ENCODE measurements at places on chromosomes 2 and 18. TPM values are rescaled to one million over a fixed set of nuclear protein-coding genes. Genes with fewer than 3 reads are reported as not detected.

- H3K27ac ChIP-seq: no peak overlapping the region
- no peak overlapping the region for H3K4me3 ChIP-seq
- H3K27me3 ChIP-seq: no peaks in the 10 kb centered on the region
- no peaks in the 10 kb centered on the region for H3K4me1 ChIP-seq
- no peaks in the 10 kb centered on the region for H3K36me3 ChIP-seq
These were observed 550.9 kb upstream of the PKDCC start for GRCh38 chr2:41496908-41497307.

GRCh38 chr18:41906528-41907146, 48.4 kb upstream of the PIK3C3 start:
- H3K36me3 ChIP-seq: no peaks in the 10 kb centered on the region
- H3K4me1 ChIP-seq: peaks cover 4% of the 10 kb centered on the region
- no peak overlapping the region for H3K4me3 ChIP-seq
- H3K27me3 ChIP-seq: no peaks in the 10 kb centered on the region
- no peak overlapping the region for H3K27ac ChIP-seq

- H3K27me3 ChIP-seq: peaks cover 3% of the 10 kb centered on the region
- no peak for DNase-seq
- H3K4me3 ChIP-seq: no peak overlapping the region
- no peaks in the 10 kb centered on the region for H3K36me3 ChIP-seq
- no peak overlapping the region for H3K27ac ChIP-seq
- H3K4me1 ChIP-seq: no peaks in the 10 kb centered on the region
These were observed 316.3 kb upstream of the CXCR4 start for GRCh38 chr2:136434251-136434715.

- no peaks in the 10 kb centered on the region for H3K27me3 ChIP-seq
- H3K4me1 ChIP-seq: no peaks in the 10 kb centered on the region
- H3K27ac ChIP-seq: no peak overlapping the region
These were observed 61.5 kb upstream of the FAM98A start for GRCh38 chr2:33660416-33661123.

DNA sequence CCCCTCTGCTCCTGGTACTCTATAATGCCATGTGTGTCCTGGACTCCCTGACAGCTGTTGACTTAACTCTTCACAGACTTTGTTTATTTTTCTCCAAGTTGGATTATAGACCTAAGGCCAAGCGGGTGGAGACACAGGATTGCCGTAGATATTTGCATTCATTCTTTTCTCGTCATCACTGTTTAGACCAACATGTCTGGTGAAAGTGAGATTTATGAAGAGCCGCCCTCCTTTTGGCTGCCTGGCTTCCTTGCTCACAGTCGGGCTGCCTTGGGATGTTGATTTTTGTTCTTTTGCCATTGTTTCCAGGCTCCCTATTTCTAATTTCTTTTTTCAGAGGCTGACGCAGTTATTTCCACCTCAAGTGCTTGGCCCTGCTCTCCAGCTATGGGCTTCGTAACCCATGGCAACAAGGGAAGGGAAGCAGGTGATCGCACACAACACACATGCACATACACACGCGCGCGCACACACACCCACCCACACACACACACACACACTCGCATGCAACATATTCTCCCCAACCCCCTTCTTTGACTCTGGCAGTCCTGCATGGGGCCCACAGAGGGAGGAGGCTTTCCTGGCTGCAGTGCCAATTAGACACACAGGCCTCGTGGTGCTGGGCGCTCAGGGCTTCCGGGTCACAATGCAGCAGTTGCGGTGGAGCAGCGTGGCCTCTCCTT, 296.5 kb downstream of the MTX2 start:
- H3K27ac ChIP-seq: no peak overlapping the region
- H3K4me1 ChIP-seq: no peaks in the 10 kb centered on the region
- DNase-seq: no peak
- H3K4me3 ChIP-seq: no peak overlapping the region

DNA sequence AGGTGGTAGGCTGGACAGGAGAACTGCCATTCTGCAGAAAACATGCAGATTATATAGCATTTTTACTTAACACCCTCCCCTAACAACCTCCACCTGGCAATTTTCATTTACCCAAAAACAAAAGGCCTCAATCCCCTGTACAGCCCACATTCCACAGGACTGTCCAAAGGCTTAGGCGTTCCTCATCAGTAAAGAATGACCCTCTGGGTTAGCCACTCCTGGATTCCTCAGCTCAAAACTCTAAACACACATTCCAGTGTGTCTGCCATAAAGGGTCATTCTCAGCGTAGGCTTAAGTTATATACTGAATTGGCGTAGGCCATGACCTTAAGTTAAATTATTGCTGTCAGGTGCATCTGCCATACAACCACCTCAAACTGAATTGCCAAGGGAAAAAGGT, 261.8 kb upstream of the CHAC2 start:
- no peaks in the 10 kb centered on the region for H3K36me3 ChIP-seq
- no peaks in the 10 kb centered on the region for H3K27me3 ChIP-seq
- no peak overlapping the region for H3K4me3 ChIP-seq
- H3K4me1 ChIP-seq: no peaks in the 10 kb centered on the region
- no peak for DNase-seq

GRCh38 chr2:191369034-191369433, 123.8 kb downstream of the MYO1B start:
- H3K27ac ChIP-seq: no peak overlapping the region
- no peak for DNase-seq
- no peaks in the 10 kb centered on the region for H3K27me3 ChIP-seq
- no peak overlapping the region for H3K4me3 ChIP-seq
- no peaks in the 10 kb centered on the region for H3K4me1 ChIP-seq
- peaks cover 4% of the 10 kb centered on the region for H3K36me3 ChIP-seq

- peak overlapping the region; percentile 54 for H3K4me3 ChIP-seq
- no peaks in the 10 kb centered on the region for H3K27me3 ChIP-seq
- H3K27ac ChIP-seq: peak overlapping the region; percentile 89
- H3K36me3 ChIP-seq: no peaks in the 10 kb centered on the region
These were observed 5.0 kb upstream of the SP100 start for GRCh38 chr2:230410861-230411569.

DNA sequence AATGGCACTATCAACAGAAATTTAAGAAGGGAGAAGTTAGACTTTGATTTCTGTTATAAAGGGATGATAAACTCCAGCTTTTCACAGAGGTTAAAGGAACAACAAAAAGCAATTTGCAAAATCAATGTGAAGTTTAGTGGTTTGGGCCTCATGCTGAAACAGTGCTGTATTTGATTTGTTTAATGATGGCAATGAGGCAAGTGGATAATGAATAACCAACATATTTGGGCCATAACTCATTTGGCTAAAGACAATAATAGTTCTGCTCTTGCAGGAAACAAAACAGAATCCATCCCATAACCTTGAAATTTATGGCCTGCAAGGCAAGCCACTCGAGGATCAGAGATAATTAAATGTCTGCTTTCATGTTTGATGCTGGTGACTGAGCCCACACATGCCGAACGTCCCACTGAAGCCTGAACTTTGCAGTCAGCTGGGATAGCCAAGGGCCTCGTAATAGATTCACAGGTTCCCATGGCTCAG, 56.5 kb downstream of the TPGS2 start:
- no peak for DNase-seq
- no peak overlapping the region for H3K27ac ChIP-seq
- H3K27me3 ChIP-seq: no peaks in the 10 kb centered on the region
- no peaks in the 10 kb centered on the region for H3K4me1 ChIP-seq
- H3K36me3 ChIP-seq: no peaks in the 10 kb centered on the region

- no peak for DNase-seq
- H3K27me3 ChIP-seq: no peaks in the 10 kb centered on the region
- no peak overlapping the region for H3K4me3 ChIP-seq
- no peaks in the 10 kb centered on the region for H3K36me3 ChIP-seq
These were observed 258.2 kb upstream of the THUMPD2 start for GRCh38 chr2:40037303-40037702.

DNA sequence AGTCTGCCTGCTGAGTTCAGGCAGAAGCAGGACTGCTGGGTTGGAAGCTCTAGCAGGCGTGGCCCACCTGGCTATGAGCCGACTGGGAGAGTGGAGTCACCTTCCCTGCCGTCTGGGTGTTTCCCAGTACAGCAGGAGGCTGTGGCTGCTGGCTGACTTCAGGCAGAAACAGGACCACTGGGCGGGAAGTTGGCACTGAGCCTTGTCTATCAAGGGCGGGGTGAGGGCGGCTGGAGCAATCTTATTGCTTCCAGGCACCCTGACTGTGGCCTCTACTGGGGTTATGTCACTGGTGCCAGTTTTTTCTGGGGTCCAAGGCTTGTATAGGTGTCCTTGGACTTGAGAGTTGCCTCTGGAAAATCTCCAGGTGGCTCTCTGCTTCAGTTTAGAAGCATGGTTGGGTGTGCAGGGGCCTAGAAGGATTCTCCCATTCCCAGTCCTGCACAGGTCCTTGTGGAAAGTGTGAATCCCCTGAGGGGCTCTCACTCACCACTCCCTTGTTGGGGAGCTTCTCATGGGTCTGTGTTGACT, 30.5 kb downstream of the LTBP1 start:
- H3K27me3 ChIP-seq: no peaks in the 10 kb centered on the region
- no peak overlapping the region for H3K4me3 ChIP-seq
- no peak overlapping the region for H3K27ac ChIP-seq
- no peaks in the 10 kb centered on the region for H3K36me3 ChIP-seq
- peaks cover 18% of the 10 kb centered on the region for H3K4me1 ChIP-seq

DNA sequence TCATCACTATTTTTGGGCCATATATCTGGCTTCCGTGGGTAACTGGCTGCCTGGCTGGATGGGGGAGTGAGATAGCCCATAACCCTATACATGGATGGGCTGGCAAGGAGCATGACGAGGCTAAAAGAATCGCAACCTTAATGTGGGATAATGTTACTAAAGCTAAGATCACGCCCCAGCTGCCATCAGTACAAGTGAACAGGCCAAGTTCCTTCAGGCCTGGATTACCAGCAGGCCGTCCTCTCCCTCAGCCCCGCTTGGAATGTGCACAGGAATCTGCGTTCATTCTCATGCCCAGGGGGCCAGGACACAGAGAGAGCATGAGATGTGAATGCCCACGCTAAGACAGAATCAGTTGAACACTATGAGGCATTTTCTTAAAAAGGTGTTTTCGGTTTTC, 34.7 kb downstream of the RMC1 start:
- H3K4me1 ChIP-seq: peaks cover 5% of the 10 kb centered on the region
- no peak overlapping the region for H3K27ac ChIP-seq
- no peak for DNase-seq

GRCh38 chr2:168233726-168234406, 13.5 kb downstream of the STK39 start:
- no peak for DNase-seq
- H3K27ac ChIP-seq: peak overlapping the region; percentile 35
- H3K27me3 ChIP-seq: no peaks in the 10 kb centered on the region

GRCh38 chr2:29916571-29916970, 4.8 kb downstream of the ALK start:
- H3K4me1 ChIP-seq: peaks cover 19% of the 10 kb centered on the region
- H3K27ac ChIP-seq: no peak overlapping the region
- no peak overlapping the region for H3K4me3 ChIP-seq
- peaks cover 71% of the 10 kb centered on the region for H3K27me3 ChIP-seq
- DNase-seq: no peak
- no peaks in the 10 kb centered on the region for H3K36me3 ChIP-seq

- no peak overlapping the region for H3K27ac ChIP-seq
- H3K27me3 ChIP-seq: peaks cover 10% of the 10 kb centered on the region
- H3K4me1 ChIP-seq: peaks cover 2% of the 10 kb centered on the region
- no peak overlapping the region for H3K4me3 ChIP-seq
- DNase-seq: no peak
- no peaks in the 10 kb centered on the region for H3K36me3 ChIP-seq
These were observed 11.7 kb upstream of the TEX261 start for GRCh38 chr2:71006323-71006722.

- no peak overlapping the region for H3K4me3 ChIP-seq
- H3K36me3 ChIP-seq: peaks cover 12% of the 10 kb centered on the region
- H3K4me1 ChIP-seq: peaks cover 45% of the 10 kb centered on the region
- H3K27ac ChIP-seq: no peak overlapping the region
- H3K27me3 ChIP-seq: no peaks in the 10 kb centered on the region
These were observed 4.6 kb downstream of the MRPL33 start for GRCh38 chr2:27776097-27776496.

DNA sequence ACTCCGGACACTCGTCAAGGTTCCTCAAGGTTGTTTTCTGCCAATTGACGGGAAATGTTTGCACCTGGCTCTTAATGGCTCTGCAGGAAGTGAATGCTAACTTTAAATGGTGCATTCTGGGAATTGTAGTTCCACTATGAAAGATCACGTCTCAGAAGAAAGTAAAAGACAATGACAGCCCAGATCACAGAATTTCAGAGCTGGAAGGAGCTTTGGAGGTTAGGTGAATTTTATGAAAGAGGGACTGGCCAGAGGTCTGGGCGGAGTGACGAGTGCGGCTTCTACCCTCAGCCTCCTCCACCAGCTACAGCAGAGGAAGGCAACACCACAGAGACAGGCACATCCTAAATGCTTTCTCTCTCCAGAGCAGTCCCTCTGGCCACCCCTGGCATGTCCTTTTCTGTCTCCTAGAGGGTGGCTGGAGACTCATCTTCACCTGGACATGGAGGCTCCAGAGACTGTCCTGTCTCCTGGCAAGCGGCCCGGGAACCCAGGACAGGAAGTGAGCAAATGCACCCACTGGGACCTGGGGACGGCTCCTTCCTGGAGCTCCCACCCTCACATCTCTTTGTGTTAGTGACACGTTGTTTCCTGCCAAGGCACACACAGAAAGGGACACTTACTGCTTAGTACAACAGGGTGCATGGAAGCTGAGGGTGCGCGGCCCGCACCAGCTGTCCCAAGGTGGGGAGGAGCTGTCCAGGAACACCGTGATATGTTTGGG, 19.4 kb downstream of the THAP4 start:
- peaks cover 6% of the 10 kb centered on the region for H3K36me3 ChIP-seq
- no peak overlapping the region for H3K27ac ChIP-seq
- peaks cover 17% of the 10 kb centered on the region for H3K4me1 ChIP-seq
- peak overlapping the region; percentile 34 for H3K4me3 ChIP-seq
- DNase-seq: no peak

GRCh38 chr2:62194558-62195420, 1.1 kb upstream of the B3GNT2 start:
- H3K27ac ChIP-seq: peak overlapping the region; percentile 97
- H3K4me3 ChIP-seq: peak overlapping the region; percentile 99
- H3K36me3 ChIP-seq: no peaks in the 10 kb centered on the region

GRCh38 chr2:2862386-2862785, 515.2 kb downstream of the EIPR1 start:
- DNase-seq: no peak
- H3K27me3 ChIP-seq: no peaks in the 10 kb centered on the region
- no peak overlapping the region for H3K4me3 ChIP-seq
- no peak overlapping the region for H3K27ac ChIP-seq
- no peaks in the 10 kb centered on the region for H3K36me3 ChIP-seq

DNA sequence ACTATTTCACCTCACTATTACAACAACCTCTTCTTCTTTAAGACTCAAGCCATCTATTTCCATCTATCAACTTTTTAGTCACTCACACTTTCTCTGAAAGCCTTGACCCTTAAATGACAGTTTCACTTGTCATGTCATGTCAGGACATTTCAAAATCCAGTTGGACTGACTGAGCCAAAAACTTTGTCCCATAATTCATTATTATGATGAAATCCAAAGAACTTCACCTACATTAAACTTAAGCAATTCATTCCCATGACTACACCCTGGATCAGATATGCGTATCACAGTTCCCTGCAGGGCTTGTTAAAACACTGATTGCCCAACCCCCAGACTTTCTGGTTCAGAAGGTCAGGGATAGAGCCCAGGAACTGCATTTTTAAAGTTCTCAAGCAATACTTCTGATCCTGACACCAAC, 26.5 kb downstream of the LDAH start:
- DNase-seq: no peak
- H3K36me3 ChIP-seq: no peaks in the 10 kb centered on the region
- no peak overlapping the region for H3K27ac ChIP-seq

EHBP1 gene
- total RNA-seq: 56.4 TPM

CYRIA gene
- 3.6 TPM for total RNA-seq

DUSP2 gene
- total RNA-seq: 90.1 TPM

TGFA gene
- 62.4 TPM for total RNA-seq

CNGA3 gene
- not detected for total RNA-seq

REG3A gene
- total RNA-seq: 2.8 TPM

TMEM198 gene
- 0.56 TPM for total RNA-seq
